ENCODE measurements at places on chromosomes 4 and X.

DNA sequence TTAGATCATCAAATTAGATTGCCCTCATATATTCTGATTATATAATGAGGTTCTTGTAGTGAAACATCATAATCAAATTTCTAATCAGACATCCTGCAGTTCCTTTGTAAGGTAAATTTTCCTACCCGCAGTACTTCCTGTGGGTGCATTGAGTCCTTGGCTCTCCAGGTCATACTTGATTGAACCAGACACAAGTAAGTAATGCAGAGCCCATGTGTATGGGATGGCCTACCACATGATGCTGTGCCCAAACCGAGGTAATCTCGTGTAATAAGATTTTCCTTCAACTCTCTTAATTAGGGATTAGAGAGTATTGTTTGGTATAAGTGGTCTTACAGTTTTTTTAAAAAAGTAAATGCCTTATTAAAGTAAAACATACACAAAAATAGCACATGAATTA lies 1841.8 kb downstream of the PCDH7 start:
- DNase-seq = no peak

DNA sequence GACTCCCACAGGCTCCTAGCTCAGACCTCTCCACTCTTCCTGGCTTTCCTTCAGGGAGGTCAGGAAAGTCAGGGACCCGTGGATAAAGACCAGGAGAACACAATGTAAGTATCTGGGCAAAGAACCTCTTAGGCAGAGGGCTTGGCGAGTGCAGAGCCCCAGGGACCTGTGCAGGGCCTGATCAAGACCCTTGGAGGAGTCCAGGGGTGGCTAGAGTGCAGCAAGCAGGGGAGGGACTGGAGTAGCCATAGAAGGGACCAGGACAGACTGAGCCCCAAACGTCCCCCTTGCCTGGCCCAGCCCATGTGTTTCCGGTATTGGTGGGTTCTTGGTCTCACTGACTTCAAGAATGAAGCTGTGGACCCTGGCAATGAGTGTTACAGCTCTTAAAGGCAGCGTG lies 5.9 kb upstream of the TNIP2 start:
- DNase-seq = no peak

- DNase-seq = no peak
These were observed 40.5 kb upstream of the SLC2A9 start for GRCh38 chr4:10061650-10062415.

DNA sequence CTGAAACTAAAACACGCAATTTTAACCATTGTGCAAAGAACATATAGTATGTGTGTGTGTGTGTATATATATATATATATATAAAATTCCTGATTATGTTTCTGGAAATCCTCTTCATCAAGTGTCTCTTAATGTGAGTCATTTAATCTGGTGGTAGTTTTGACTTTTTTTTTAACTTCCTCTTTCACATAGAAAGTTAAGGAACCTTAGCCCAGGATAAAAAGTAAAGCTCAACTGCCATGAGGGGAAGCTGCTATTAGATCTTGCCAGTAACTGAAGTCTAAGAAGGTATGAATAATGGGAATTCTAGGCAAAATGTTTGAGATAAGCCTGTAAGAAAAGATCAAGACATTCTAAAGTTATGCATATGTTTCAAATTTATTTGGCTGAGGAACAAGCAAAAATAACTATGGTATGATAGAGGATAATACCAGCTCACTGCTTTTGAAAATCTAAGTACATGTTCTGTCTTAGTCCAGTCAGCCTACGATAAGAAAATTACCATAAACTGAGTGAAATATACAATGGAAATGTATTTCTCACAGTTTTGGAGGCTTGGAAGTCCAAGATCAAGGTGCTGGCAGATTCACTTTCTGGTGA lies 757.0 kb downstream of the TRAM1L1 start:
- no peak for DNase-seq

DNA sequence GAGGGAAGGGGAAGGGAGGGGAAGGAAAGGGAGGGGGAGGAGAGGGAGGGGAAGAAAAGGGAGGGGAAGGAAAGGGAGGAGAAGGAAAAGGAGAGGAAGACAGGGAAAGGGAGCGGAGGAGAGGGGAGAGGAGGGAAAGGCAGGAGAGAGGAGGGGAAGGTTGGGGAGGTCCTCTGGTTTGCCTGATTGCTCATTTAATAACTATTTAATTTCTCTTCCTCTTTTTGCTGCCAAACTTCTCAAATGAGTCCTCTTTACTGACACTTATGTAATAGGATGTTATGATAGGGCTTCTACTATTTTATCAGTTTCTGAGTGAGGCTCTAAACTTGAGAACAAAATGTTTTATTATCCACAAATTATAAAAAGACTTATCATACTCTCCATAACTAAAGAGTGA lies 35.4 kb upstream of the PPA2 start:
- no peak for DNase-seq

DNA sequence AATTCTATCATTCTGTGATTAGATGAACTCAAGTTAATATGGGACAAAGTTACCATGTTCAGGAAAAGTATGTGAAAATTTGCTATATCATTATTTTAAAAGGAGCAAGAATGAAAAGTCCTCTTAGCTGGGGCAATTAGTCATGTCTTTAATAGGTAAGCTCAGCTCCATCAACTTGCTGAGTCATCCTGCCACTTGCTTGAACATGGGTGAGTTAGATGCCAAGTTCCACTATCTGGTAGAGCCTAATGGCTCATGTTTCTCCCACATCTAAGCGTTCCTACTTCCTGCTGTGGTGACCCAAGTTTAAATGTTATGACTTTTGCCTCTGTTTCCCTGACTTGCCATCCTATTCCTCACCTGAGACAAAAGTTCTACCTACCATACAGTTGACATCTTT lies 276.8 kb downstream of the ZNF674 start:
- DNase-seq = no peak

All from activated CD8-positive, alpha-beta memory T cell treated with anti-CD3 and anti-CD28 coated beads, Interleukin-2, amount 10 ng/mL, durations not matched to agents 7 days and 5 days (primary cell).